T-helper 22 cell (primary cell): ENCODE measurements at places on chromosomes 7 and 10.

GRCh38 chr7:124032369-124033094, at the start of gene TMEM229A:
Gene TMEM229A, minus strand, starts transcription at chr7:124033067. Its CDS starts 64 bp downstream, at chr7:124033003.
- DNase-seq: no peak

DNA sequence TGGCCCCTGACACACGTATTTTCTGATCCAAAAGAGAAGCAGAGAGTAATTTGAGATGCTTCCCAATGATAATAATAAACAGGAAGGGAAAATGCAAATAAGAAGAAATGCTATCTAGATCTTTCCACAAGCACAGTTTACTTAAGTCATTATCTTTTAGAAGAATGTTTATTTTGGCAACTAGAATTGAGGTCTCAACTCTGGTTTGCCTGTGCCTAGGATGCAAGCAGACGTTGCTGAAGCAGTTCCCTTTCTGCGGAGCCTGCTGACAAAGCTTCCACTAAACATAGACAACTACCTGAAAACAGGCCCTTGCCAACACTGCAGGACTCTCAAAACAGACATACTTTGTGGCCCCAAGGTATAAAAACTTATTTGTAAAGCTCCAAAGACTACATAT, 315.8 kb upstream of the POM121L12 start:
- DNase-seq: no peak

DNA sequence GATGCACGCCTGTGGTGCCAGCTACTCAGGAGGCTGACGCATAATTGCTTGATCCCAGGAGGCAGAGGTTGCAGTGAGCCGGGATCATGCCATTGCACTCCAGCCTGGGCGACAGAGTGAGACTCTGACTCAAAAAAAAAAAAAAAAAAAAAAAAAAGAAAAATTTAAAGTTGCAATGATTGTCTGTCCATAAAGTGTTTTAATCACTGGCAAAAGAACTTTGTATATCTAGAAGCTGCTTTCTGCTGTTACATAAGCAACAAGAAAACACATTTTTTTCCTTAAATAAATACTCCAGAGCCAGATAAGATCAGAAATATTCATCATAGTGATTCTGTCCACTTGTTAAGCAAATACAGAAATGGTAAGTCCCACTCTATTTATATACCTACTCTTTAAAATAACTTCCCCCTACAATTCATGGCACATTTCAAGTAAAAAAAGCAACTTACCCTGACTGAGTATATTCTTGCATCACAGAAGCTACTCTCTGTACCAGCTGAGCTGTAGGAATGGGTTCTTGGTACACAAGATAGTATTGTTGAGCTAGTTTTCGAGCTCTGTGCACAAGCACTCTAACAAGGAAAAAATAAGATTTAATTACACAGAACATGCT, 7.6 kb downstream of the PSMA2 start:
- no peak for DNase-seq

DNA sequence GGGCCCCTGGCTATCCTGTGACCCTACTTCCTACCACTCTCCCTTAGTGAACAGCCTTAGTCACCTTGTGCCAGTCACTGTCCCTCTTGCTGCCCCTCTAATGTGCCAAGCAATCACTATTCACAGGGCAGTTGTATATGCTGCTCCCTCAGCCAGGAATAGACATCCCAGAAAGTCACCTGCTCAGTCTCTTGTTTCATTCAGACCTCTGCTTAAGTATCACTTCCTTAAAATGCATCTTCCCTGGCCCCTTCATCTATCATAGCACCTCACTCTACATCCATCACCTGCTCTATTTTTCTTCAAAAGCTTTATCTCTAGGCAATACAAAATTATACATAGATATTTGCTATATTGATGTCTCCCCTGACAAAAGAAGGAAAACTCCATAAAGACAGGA, 328.4 kb upstream of the NFE2L3 start:
- no peak for DNase-seq

- DNase-seq: no peak
Measured at GRCh38 chr10:4894335-4894734, 68.3 kb downstream of the AKR1E2 start.

GRCh38 chr10:61547297-61547696, 94.1 kb upstream of the TMEM26 start:
- no peak for DNase-seq

- no peak for DNase-seq
Measured at GRCh38 chr7:69199041-69199440, 399.2 kb upstream of the AUTS2 start.

DNA sequence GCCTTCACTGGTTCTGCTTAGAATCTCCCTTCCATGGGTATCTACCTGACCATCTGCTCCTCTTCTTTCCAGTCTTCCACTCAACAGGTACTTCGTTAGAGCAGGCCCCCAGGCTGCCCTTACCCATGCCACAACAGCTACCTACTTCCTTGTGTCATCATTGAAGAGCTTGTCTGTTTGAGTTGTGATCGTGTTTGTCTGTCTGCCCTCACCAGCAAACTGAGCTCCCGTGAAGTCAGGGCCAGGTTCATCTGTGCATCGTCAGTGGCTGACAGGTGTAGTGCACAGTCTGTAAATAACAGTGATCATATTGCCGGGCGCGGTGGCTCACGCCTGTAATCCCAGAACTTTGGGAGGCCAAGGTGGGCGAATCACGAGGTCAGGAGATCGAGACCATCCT, 5.0 kb downstream of the NIPSNAP2 start:
- DNase-seq: no peak

GRCh38 chr10:50152792-50153272, 85.1 kb downstream of the WASHC2A start:
- DNase-seq: no peak

DNA sequence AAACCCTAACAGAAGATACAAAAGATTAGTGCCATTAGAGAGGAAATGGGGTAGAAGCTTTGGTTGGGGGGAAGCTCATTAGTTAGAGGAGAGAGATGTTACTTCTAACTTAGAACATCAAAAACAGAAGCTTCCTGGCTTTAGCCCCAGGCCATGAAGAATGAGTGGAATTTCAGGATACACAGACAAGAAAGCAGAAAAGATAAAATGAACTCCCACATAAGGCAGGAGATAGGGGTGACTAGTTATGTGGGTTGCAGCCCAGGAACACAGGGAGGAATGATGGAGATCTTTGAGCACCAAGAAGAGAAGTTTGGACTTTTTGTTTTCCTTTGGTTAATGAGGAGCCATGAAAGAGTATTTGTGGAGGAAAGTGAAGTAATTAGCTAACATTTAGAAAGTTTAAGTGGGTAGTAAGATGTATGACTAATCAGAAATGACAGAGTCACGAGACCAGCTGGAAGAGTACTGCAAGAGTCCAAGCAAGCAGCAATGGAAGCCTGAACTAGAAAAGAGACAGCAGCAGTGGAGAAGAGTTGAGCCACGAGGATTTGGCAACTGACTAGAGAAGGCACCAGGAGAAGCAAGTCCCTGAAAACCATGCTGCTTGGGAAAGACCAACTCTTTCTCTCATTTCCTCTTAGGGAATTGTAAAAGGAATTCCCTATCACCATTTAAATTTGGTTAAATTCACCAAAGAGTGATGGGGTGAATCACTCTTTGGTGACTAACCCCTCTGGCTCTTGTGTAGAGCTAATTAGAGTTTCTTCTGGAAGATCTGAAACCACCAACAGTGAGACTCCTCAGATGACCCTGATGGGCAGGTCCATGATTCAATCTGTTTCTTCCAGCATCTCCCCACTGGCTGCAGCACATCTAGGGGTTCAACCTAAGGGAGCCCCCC, 131.9 kb downstream of the KCNMA1 start:
- DNase-seq: no peak

- peak; percentile 58 for DNase-seq
Measured at GRCh38 chr7:618539-619367, 99.1 kb upstream of the PDGFA start.

DNA sequence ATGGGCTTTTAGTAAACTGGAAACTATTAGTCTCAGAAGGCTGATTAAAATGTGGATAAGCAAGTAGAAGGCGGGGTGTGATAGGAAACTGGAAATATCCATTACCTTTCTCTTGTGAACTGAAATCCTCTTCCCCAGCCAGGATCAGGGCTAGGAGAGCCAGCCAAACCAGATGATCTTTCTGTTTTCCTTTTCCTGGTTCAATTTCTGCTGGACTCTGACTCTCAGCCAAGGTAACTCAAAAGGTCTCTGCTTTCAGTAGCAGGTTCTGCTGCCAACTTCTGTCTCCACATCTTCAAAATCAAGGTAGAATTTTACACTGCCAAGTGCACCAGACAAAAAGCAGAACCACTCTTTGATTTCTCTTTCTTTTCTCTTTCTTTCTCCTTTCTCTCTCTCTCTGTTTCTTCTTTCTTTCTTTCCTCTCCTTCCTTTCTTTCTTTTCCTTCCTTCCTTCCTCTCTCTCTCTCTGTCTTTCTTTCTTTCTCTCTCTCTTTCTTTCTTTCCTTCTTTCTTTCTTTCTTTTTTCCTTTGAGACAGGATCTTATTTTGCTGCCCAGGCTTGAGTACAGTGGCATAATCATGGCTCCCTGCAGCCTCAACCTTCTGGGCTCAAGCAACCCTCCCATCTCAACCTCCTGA, 30.8 kb downstream of the OTUD1 start:
- no peak for DNase-seq

DNA sequence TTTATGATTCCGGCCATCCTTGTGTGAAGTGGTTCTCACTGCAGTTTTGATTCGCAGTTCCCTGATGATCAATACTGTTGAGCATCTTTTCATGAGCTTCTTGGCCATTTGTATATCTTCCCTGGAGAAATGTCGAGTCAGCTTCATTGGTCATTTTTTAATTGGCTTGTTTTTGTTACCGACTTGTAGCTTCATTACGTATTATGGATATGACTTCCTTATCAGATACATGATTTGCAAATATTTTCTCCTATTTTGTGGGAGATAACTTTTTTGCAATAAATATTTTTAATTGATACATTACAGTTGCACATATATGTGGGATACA, 27.4 kb upstream of the TPK1 start:
- DNase-seq: no peak

DNA sequence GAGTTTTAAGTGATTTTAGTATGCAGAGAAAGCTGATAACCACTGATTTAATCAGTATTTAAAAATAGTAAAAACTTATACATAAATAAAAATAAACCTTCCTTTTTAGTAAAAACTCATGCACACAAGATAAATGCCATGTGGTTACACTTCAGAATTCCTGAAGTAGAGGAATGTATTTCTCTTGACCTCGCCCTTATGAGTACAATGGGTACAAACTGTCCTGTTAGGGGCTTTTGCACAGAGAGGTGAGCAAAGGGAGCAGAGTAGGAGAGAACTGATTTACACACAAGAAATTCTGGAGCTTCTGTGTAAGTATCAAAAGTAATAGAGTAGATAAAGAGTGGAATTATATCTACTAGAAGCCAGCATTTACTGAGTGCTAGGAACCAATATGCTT, 279.6 kb downstream of the PPP1R3A start:
- DNase-seq: no peak

- DNase-seq: no peak
Measured at GRCh38 chr7:51757960-51758359, 441.4 kb upstream of the COBL start.

- no peak for DNase-seq
Measured at GRCh38 chr7:40793132-40793531, 658.3 kb downstream of the SUGCT start.

DNA sequence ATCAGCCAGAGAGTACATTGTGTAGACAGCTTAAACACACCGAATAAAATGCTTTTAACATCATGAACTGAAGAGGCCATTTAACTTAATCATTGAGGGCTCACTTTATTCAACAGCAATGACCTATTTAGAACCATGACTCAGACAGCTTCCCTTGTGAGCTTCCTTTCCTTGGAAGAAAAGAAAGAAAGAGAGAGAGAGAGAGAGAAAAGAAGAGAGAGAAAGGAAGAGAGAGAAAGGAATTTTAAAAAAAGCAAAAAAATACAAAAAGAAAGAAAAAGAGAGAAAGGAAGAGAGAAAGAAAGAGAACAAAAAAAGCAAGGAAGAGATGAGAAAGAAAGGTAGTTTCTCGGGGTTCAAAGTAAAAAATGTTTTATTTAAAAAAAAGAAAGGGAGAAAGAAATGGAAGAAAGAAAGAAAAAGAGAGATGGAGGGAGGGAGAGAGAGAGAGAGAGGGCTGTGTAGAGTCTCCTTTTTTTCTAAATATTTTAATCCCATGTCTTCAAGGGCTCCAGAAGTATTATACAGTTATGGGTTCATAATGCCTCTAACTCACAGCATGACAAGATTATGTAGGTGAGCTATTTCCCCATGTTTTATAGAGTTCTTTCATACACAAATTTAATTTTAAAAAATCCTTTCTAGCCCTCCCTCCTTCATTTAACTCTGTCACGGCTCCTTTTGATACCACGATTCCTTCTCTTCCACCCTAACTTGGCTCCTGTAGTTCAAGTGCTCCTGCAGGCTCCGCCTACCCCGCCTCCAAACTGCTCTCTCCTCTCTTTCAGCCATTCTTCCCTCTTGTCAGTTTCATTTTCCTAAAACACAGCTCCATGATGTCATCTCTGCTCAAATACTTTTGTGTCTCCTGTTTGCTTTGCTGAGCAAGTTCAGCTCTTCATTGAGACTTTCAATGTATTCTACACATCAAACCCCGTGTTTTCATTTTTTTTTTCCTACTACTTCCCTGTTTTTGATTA, 85.5 kb downstream of the PRTFDC1 start:
- DNase-seq: no peak

DNA sequence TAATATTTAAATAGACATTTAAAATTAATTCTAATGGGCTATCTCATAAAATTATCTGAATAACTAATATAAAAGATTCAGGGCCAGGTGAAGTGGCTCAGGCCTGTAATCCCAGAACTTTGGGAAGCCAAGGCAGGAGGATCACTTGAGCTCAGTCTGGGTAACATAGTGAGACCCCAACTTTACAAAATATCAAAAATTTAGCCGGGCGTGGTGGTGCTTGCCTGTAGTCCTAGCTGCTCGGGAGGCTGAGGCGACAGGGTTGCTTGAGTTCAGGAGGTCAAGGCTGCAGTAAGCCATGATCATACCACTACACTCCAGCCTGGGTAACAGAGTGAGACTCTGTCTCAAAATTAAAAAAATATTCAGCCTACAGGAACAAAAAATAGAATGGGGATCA, 12.5 kb downstream of the NOBOX start:
- DNase-seq: no peak

DNA sequence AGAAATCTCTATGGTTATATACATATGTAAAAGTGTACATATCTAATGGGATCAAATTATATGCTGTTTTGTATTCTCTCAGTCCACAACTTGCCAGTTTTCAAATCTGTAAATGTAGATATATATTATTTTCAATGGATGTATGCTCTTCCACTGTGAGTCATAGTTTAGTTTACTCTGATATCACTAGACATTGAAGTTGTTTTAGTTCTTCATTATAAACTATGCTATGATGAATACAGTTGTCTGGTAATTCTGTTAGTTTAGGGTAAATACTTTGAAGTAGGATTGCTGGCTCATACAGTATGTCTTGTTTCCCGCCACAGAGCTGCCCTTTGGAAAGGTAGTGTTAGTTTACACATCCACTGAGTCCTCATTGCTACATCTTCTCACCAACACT, 25.2 kb downstream of the SDK1 start:
- DNase-seq: no peak

GRCh38 chr7:2498708-2499107, 20.9 kb upstream of the LFNG start:
- no peak for DNase-seq
